ENCODE measurements at places on chromosomes 7 and 10.
A peak's percentile ranks its signal among the peaks of the same experiment; 100 is the strongest.

DNA sequence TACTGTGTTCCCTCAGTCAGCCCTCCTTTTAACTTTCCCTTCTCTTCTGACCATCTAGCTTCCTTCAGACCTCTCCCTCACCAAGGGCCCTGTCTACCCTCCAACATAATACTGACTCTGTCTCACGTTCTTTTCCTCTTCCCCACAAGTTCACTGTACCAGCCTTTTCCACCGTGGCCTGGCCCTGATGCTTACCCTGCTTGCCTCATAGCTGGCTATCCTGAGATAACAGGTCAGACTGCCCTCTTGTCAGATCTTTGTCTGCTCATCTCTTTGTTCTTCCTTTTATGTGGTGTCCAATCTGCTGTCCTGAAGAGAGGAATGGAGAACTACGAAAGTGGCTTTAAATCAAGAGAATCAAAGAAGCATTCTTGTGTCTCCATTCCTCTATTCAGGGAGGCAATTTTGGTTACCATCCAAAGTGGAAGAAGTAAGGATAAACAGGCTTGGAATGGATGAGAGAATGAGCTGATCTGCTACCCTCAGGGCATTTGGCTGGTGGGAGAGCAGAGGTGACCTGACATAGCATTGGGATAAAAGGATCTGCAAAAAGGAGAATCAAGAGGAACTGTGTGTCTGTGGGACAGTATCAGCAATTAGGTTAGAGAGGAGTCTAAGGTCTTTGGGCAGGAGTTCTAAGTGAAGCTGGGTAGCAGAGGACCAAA is 8.1 kb downstream of the BTAF1 start:
- no peak for DNase-seq

DNA sequence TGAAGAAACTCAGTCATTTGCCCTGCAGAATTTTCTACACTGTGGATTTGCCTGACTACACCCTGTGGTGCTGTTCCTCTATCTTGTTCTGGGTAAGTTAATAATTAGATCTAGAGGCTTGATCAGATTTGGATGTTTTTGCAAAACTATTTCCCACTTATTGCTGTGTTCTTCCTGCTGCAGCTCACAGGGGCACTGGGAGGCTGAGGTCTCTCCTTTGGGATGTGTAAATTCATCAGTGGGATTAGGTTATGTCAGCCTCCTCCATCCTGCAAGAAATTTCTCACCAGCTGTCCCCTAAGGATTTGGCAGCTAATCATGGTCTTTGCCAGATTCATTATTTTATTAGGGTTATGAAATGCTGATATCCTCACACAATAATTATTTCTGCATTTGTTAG is 148.1 kb upstream of the ZNF32 start:
- DNase-seq = peak; percentile 35

GRCh38 chr10:73650537-73651331 is 5.1 kb downstream of the SYNPO2L start:
- peak; percentile 91 for DNase-seq

DNA sequence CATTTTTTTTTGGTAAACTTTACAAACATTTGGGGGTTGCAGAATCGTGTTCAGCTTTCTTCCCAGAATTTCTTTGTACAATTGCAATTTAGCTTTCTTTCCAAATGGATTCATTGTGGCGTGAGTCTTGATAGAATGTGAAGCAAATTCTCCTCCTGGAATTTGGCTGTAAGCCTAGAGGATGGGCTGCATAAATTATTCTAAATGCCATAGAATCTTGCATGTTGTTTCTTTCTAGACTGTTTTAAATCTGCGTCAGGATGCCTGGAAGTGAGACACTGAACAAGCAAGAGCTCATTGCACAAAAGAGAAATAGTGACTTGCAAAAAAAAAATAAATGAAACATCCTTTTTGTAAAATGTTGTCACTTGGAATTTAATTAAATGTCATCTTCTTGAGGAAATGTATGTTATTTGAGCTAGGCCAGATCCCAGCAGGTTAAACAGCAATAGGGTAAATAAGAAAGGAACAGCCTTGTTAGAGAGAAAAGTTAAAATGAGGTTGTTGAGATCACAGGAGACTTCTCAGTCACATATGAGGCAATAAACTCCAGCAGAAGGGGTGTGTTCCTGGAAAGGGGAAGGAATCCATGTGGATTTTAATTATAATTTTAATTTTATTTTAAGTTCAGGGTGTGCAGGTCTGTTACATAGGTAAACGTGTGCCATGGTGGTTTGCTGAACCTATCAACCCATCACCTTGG is 483.0 kb downstream of the PLXDC2 start:
- peak; percentile 34 for DNase-seq

DNA sequence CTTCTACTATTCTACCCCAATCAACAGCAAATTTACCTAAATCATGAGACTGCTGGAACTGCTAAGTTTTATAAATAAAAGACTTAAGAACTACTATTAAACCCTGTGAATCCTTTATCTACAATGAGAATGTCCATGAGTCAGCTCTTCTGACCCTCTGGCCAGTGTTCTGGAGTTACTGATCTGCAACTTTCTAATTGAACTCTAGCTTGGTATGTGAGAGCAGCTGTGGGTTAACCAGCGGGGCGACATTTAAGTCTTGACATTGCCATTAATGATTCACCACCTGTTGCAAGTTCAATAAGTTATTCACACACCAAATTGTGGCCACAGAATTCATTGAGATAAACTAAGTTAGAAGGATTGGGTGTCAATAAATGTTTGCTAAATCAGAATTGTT is 359.8 kb downstream of the PCDH15 start:
- no peak for DNase-seq

DNA sequence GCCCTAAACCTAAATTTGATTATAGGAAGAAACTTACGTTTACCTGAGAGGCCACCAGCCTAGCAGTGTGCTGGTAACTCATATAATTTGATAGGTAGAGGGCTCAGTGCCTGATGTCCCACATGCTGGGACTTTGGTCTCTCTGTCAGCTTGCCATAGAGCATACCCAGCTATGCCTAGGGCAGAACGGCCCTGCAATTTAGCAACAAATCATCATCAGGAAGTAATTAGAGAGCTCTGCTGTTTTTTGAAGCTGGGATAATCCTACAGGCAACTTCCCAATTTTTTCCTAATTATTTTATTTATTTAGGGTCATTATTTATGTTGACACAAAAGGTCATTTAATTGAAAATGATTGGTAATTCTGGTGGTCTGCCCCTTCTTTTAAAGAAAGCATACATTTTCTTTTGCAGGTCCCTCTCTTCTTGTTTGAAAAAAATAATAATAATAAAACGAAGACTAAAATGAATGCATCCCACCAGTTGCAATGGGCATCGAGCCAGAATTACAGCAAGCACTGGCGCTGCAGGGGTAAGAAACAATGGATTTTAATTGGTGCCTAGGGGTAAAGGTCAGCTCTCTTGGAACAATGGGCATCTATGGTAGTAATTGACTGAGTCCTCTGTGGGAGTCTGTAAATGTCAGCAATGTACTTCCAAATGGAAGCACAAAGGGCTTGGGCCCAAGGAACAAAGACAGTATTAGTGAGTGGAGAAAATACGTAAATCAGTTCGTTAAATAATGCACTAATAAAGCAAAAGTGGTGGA is 348.0 kb downstream of the SORCS1 start:
- DNase-seq = no peak

All from amniotic epithelial cell (primary cell).